Activated T-helper 1 cell treated with anti-CD3 and anti-CD28 coated beads, Interleukin-12 subunit alpha, Interleukin-12 subunit beta, Interleukin-2, Interleukin-4 antibody, amounts not matched to agents 30 ng/mL and 10 ng/mL and 1 ng/mL, durations not matched to agents 14 hours and 24 hours and 36 hours (primary cell): ENCODE measurements at places on chromosomes 2 and 18.

DNA sequence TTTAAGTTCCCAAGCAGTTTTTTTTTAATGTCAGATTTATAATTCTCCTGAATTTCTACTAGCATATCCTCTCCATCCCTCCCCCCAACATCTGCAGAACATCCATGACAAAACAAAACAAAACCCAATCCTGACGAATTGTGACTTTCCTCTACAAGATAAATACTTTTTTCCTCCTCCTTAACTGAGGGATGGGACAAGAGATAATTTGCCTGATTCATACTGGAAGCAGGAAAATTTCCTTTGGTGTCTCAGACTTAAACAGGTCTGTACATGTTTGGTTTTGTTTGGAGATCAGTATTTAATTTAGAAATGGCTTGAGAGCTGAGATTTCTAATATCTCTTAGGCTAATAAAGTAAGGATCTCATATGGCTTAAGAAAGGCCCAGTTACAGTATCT lies 2.2 kb downstream of the CAVIN2 start:
- DNase-seq, result no peak

DNA sequence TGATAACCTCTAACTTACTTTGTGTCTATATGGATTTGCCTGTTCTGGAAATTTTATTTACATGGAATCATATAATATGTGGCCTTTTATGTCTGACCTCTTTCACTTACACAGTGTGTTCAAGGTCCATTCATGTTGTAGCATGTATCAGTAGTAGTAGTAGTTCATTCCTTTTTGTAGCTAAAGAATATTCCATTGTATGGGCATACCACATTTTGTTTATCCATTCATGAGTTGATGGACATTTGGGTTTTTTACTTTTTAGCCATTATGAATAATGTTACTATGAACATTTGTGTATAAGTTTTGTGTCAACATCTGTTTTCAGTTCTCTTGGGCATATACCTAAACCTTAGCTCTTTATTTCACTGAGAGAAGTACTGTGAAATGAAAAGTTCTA lies 11.5 kb downstream of the BBS5 start:
- no peak for DNase-seq

GRCh38 chr2:102082571-102083392 lies 59.8 kb upstream of the IL1R1 start:
- DNase-seq, result peak; percentile 41

DNA sequence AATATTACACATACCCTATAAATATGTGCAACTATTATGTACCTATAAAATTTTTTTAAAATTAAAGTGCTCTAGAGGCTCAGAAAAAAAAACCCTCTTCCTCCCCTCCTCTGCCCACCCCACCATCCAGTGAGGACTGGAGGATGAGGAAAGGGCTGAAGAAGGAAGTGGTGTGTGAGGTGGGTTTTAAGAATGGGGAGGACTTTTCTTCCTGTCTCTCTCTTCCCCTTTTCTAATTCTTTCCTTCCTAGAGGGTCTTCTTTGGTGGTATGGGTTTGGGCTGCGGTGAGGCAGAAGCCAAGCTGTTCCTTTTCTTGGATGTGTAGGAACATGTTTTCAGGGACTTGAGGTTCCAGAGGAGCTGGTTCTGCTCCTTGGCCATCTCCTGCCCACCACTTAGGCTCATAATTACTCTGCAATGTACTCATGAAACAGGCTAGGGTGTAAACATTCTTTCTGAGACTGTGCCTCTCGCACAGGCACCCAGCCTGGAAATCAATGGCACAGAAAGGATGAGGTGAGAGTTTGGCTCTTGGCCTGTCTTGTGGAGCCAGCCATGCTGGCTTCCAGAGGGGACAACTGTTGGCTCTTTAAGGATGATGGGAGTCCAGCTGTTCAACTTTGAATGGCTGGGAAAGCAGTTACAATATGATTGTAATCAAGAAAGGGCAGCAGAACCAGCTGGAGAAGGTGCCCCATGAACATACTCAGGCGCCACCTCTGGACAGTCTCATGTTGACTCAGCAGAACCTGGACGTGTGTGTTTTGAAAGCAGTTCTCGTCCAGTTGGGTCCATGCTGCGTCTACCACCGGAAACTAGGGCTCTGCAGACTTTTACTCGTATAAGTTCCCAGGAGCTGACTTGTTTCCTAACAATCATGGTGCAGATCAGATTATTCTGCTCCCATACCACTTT lies 38.3 kb downstream of the IL1RL2 start:
- DNase-seq, result no peak

DNA sequence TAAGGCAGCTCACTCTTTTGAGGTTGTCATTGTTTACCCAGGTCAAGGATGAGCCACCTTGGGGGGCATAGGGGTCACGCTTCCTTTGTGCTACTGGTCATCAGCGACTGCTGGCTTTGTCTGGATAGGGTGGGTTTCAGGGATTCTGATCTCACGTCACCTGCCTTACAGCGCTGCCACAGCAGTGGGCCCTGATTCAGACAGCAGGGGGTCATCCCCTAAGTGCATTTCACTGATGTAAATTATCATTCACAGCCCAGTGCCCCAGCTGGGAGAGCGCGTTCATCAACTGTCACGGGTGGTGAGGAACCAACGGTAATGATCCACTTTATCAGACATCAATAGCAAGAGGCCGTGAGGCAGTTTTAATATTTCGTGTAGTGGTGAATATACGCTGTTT lies 291.2 kb downstream of the NEDD4L start:
- no peak for DNase-seq

DNA sequence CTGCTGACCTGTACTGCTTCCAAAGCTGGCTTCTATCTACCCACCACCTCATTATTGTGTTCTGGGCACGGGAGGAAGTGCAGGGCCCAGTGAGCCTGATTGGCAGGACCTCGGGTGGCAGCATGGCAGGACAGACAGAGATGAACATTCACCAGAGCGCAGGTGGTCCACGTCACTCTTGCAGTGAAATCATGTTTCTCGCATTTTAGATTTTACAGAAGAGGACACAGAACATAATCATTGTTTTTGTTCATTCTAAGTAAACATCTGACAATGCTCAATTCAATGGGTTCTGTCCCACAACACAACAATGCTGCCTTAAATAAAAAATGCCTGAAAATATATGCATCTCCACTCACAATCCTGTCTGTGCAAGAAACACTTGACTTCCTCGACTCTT lies 11.5 kb upstream of the BIN1 start:
- no peak for DNase-seq

- no peak for DNase-seq
Observed at GRCh38 chr18:47915229-47915628, 15.2 kb downstream of the SMAD2 start.

DNA sequence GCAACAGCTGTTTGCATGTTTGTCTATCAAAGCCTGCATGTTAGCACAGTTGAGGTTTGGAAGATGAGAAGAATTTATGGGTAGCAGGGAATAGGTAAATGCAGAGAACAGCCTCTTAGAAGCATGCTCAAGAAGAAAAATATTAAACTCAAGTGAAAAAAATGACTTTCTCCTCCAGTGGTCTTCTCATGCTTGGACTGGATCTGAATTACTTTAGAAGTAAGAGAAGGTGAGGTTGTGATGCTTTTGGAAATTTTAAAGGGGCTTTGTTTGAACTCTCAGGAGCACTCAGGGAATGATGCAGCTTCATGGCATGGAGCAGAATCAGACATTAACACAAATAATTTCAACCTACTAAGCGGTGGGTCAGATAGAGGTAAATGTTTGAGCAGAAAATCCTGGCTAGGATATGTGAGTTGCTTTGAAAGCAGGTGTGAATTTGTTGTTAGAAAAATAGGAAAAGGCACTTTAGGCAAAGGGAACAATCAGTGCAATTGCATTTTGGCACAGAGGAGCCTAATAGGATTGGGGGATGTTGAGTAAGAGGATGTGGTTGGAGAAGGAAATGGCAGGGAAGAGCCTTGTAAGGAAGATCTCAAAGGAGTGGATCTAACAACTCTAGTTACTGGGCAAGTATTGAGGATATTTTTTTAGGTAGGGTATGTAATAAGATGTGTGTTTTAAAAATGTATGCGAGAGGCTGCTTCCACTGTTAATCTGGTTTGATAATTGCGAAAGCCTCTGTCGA lies 76.3 kb downstream of the DDX1 start:
- DNase-seq, result no peak

- no peak for DNase-seq
Observed at GRCh38 chr2:149400997-149401396, 70.6 kb downstream of the LYPD6 start.

GRCh38 chr2:230564805-230565779 lies 147.6 kb upstream of the CAB39 start:
- no peak for DNase-seq
